Right renal cortex interstitium (tissue), 3 donors: ENCODE measurements at places on chromosomes 4 and X. TPM values are rescaled to one million over a fixed set of nuclear protein-coding genes. Genes with fewer than 3 reads are reported as not detected.

DNA sequence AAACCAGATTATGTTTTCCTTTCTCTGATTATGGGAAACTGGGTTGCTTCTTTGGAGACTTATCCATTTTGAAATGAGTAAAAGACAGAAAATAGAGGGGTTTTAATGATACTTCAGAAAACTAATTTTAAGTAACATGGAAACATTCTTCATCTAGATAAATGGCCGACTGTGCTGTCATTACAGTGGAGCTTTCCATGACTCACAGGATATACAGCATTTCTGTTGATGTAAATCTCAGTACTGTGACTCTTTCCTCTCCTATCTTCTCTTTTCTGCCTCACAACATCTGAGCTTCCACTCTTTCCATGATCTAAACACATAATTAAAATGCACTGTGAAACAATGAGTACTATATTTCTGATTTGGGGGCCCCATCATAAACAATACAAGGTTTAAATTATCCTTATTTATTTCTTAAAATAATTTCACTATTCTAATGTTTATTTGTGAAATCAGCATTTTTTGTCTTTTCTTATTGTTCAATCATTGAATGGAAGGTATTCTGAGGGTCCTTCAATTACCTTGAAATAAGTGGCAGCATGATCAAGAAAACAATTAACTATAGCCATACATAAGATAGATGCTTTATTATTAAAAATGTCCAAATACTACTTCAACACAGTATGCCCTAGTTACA lies 19.3 kb downstream of the SEC24D start:
- no peak for DNase-seq

DNA sequence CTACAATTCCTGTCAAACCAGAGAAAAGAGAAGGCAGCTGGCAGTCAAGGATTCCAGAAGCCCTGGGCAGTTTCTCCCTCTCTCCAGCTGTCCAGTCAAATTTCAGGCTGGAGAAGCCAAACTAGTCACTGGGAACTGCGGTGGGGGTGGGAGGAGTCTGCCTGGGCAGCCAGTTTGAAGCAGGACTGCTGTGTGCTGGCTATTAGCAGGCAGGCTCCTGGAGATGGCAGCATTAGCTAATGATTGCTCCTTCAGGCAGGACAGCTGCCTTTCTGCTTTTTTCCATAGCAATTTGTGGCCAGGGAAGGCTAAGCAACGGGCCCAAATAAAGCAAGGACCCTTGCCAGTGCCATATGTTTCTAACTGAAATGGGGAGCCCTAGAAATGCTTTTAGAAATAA lies 44.7 kb upstream of the FGF13 start:
- DNase-seq: peak; percentile 9

DNA sequence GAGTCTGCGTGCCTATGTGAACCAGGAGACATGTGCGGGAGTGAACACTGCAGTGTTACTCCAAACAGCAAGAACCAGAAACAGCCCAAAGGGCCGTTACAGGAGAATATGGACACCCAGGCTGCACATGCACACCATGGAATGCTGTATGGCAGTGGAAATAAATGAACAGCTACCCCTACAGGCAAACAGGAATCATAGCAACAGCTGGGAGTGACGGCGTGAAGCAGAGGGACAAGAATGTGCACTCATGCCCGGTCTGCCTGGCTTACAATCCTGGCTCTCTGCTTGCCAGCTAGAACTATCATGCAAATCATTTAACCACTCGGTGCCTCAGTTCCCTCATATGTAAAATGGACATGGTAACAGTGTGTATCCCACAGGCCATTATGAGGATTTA lies 16.6 kb downstream of the GPKOW start:
- DNase-seq: no peak

DNA sequence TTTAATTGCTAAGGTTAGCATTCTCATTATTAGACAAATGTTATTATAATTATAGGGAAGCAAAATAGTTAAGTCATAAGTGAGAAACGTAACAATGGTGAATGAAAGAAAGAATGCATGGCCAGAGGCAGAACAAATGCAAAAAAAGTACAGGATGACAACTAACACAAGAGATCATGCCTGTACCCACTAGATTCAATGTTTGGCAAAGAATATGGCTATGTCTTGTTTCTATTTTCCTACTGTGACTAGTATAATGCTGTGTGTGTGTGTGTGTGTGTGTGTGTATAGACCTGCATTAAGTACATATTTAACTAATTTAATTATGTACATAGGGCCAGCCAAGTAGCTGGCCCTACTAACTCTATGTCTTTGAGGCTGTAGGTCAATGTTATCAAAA lies 12.9 kb upstream of the BMP2K start:
- no peak for DNase-seq

- no peak for DNase-seq
Measured at GRCh38 chr4:114649908-114650307, 51.3 kb downstream of the UGT8 start.

DNA sequence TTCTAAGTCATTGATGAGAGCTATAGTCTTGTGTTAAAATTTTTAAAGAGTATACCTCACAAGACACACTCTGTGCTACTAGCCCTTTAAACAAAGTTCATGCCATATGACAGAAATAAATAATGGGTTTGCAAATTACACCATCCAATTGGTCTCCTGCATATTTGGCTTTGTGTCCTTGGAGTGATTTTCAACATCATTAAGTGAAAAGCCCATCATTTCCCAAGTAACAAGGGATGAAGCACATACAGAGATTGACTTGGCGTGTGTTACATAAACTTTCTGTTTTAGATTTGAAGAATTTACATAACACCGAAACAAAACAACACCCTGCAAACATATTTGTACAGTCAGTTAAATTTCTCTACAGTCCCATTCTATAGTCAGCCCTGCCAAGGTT lies 216.9 kb upstream of the NEIL3 start:
- no peak for DNase-seq

GRCh38 chr4:113826421-113826820 lies 64.9 kb upstream of the CAMK2D start:
- no peak for DNase-seq

DNA sequence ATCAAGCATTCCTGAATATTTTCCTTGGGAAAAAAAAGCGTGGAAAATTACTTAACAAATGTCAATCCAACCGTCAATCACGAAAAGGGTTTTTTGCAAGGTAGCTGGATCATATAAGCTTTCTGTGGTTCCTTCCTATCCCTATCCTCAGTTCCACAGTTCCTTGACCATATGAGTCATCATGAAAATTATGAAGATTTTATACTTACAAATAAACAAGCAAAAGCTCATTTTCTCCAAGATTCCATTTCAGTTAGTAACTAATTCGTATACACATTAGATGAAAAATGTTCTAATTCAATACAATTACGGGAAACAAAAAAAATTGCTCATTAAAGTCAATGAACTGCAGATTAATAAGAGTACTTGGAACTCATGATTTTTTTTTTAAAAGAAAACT lies 228.8 kb downstream of the NSUN7 start:
- DNase-seq: no peak

DOK7 gene
- polyA plus RNA-seq: 1.2 TPM

MAGEA2 gene
- not detected for polyA plus RNA-seq

WAS gene
- 2.9 TPM for polyA plus RNA-seq
